AG08395 (cell line): ENCODE measurements at places on chromosomes 1 and 21.

DNA sequence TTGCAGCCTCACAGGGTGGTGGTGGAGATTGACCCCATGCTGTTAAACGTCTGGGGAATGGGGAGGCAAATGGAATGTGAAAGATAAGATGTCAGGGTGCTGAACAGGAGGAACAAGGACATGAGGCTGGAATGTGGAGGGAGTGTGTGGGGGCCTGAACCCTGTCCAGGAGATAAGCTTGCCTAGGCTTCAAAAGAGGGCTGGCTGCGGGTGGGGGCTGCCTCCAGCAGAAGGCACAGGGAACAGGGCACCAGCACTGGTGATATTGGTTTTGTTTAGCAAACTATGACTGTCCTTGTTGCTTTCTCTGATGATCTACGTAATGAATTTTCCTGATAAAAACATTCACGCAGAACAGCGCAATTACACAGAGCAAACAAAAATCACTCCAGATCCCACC lies 52.4 kb upstream of the LRP8 start:
- DNase-seq, result no peak

GRCh38 chr1:17791480-17791879 lies 36.3 kb downstream of the ACTL8 start:
- DNase-seq, result no peak

DNA sequence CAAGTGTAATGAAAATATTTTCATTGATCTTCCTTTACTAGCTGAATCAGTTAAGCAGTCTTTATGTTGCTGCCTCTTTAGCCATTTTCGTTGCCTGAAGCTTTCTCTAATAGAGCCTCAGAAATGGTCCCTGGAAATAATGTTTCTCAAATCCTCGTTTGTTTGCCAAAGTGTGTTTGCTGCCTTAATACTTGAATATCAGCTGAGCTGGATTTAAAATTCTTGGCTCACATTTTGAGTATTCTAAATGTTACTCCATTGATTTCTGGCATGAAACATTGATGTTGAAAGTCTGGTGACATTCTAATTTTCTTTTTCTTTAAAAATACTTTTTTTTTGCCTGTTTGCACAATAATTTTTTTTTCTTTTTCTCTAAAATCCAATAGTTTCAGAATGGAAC lies 84.6 kb upstream of the SERBP1 start:
- DNase-seq, result no peak

GRCh38 chr1:45001011-45001481 lies 10.1 kb downstream of the HECTD3 start:
- no peak for DNase-seq

GRCh38 chr1:54045496-54045895 lies 7.5 kb downstream of the TMEM59 start:
- DNase-seq, result no peak

DNA sequence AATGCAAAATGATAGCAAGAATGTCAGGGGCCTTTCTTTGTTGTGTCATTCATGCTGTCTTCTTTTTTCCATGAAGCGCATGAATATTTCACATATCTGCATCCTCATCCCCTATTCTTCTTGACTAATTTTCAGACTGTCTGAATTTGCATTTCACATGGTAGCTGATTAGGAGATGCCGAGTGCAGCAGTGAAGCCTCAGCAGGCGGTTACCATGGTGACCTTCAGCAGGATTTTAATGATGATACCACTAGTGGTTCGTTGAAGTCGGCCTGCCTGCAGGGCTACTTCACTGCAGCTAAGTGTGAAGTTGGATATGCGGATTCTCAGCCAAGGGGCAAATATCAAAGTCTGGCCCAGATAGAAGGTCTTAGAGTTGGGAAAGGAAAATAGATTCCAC lies 141.8 kb downstream of the NEK7 start:
- no peak for DNase-seq

DNA sequence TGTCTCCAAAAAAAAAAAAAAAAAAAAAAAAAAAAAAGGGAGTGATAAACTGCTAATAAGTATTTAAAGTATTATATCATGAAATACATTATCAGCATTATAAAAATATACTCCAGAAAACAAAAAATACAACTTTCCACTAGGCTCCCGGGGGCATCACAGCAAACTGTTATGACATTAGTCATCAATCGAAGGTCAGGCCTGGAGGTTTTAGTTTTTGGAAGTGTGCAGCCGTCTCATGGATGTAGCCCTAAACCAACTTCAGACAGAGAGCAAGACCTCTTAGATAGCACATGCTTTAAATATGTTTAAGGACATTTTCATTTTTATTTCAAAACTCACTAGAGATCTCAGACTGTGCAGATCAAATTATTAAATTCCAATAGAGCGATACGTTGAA lies 106.3 kb downstream of the RERE start:
- DNase-seq, result no peak

DNA sequence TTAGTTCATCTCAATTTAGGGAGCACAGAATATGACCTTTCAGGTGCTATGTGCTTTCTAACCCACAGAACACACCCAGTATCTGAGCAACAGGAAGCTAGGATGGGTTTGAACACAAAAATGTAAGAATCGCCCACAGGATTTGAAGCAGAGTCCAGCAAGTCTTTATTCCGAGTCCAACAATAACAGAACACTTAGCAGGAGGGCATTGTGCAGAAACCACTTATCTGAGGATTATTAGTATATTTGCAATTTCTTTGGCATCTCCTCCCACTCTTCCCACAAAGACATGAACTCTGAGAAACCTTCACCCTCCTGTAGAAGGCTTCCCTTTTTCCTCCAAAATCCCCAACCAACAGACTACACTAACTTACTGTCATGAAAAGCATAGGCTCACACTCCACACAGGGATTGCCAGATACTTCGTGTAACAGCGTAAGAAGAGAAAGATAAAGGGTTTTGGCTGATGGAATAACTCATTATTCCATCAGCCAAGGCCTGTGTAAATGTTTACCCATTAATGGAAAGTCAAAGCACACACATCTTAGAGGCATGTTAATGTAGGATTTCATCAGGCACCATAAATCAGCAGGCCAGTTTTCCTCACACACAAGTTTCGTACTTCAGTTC lies 16.1 kb downstream of the SIPA1L2 start:
- no peak for DNase-seq

DNA sequence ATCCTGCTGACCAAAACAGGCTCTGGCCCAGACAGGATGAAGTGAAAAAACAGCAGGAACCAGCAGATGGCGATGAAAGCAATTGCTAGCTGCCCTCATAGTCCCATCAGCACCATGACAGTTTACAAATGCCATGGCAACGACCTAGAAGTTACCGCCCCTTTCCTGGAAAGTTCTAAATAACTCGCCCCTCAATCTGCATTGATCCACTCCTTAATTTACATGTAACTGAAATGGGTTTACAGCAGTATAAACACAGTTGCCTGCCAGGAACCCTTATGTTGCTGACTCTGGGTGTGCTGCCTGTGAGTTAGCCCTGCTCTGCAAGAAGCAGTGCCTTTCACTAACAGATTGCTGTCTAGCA lies 65.5 kb upstream of the CR1L start:
- peak; percentile 50 for DNase-seq

- DNase-seq, result no peak
These were observed 167.5 kb downstream of the ZNF281 start for GRCh38 chr1:200242110-200243041.

- DNase-seq, result no peak
These were observed 618.7 kb upstream of the BRINP3 start for GRCh38 chr1:191096405-191096804.

GRCh38 chr1:156283521-156283920 lies 604 bp upstream of the TMEM79 start:
- DNase-seq, result no peak

DNA sequence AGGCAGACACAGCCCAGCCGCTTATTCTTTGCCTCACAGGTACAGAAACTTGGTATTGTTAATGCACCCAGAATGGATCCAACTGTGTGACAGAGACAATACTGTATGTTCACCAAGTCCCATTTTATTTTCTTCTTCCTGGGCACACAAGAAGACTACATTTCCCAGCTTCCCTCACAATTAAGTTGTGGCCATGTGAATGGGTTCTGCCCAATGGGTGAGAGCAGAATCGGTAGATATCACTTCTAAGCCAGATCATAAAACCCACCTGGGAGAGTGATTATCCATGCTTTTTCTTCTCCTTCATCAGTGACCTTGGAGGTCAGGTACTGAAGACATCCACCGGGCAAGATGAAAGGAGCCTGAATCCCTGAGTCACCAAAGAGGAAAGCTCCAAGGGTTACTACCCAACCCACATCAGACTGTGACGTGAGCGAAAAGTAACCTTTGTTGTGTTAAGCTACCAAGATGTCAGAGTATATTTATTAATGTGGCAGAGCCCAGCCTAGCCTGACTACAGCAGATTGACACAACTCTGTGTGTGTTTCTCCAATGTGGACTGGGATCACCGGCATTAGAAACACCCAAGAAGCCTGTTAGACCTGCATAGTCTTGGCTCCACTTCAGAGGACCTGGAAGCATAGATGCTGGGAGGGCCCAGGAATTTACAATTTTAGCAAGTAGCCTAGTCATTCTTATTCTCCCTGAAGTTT lies 79.1 kb upstream of the GRIK3 start:
- no peak for DNase-seq

DNA sequence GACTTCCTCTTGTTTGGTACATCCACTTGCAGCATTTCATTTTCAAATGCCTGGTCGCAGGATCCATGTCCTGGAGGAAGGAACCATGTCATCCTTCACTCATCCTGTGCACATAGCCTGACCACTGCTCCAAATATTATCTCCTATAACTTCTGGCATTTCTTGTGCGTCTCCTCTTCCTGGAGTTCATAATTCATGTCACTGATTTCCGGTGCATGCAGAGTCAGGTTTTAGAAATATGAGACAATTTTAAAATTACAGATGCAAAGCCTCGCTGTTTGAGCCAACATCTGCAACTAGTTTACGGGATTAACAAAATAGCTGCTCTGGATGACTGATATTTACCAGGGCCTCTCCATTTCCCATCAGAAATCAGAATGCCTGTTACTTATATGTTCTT lies 268.1 kb downstream of the DNM3 start:
- DNase-seq, result peak; percentile 39

GRCh38 chr1:74504933-74505512 lies 7.4 kb downstream of the LRRC53 start:
- no peak for DNase-seq

DNA sequence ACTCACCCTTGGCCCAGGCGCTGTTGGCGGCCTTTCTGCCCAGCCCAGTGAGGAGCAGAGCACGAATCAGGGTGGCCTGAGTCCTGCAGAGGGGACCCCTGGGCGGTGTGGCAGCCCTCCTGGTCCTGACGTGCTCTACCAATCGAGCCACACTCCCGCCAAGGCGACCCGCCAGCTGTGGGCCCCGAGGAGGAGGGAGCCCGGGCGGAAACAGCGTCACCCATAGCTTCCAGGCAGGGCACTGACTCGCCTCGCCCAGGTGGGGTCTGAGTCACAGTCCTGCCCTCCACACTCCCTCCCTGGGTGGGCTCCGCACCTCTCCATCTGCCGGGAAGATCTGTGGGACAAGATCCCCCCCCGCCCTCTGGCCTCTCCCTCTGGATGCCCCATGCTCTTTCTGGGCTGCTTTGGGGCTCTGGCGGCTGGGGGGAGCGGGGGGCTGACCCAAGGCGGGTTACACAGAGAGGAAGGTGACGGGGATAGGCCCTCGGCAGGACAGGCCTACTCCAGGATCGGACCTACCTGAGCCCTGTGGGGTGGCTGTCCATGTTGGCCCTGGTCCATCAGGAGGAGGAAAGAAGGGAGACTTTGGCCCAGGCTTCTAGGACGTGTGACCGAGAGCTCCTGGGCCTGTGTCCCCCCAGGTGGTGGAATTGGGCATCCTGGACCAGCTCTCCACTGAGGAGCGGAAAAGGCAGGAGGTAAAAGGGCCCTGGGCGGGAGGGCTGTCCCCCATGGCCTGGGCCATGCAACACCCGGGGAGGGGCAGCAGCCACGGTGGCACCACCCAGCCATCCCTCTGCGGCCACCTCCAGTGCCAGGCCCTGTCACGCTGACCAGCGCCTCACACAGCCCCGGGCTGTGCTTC lies 14.0 kb downstream of the ARHGEF16 start:
- DNase-seq, result no peak

- DNase-seq, result no peak
These were observed 68.5 kb downstream of the SKI start for GRCh38 chr1:2296614-2297013.

- peak; percentile 79 for DNase-seq
These were observed 816 bp downstream of the IL6R start for GRCh38 chr1:154405747-154406571.

- DNase-seq, result peak; percentile 93
These were observed 12.6 kb downstream of the PIGP start for GRCh38 chr21:37060296-37060695.

- DNase-seq, result no peak
These were observed 16.9 kb downstream of the HSD3B2 start for GRCh38 chr1:119431836-119432235.

DNA sequence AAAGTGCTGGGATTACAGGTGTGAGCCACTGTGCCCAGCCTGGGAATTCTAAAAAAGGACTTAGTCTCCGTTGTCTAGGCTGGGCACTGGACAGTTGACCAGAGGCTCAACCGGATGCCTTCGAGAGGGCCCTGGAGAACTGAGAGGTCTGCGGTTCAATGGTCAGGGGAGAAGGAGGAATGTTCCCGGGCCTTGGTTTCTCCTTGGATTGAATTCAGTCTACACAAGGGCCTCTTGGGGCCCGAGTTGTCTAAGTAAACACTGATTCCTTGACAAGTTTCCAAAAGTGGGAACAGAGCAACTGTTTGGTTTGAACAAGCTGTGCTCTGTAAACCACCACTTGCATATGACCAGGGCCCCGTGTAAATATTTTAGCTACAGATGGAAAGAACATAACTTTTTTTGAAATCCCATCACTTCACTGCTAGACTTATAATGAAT lies 29.1 kb upstream of the CAPZB start:
- DNase-seq, result no peak

GRCh38 chr1:24474193-24474592 lies 28.4 kb upstream of the RCAN3 start:
- DNase-seq, result no peak

DNA sequence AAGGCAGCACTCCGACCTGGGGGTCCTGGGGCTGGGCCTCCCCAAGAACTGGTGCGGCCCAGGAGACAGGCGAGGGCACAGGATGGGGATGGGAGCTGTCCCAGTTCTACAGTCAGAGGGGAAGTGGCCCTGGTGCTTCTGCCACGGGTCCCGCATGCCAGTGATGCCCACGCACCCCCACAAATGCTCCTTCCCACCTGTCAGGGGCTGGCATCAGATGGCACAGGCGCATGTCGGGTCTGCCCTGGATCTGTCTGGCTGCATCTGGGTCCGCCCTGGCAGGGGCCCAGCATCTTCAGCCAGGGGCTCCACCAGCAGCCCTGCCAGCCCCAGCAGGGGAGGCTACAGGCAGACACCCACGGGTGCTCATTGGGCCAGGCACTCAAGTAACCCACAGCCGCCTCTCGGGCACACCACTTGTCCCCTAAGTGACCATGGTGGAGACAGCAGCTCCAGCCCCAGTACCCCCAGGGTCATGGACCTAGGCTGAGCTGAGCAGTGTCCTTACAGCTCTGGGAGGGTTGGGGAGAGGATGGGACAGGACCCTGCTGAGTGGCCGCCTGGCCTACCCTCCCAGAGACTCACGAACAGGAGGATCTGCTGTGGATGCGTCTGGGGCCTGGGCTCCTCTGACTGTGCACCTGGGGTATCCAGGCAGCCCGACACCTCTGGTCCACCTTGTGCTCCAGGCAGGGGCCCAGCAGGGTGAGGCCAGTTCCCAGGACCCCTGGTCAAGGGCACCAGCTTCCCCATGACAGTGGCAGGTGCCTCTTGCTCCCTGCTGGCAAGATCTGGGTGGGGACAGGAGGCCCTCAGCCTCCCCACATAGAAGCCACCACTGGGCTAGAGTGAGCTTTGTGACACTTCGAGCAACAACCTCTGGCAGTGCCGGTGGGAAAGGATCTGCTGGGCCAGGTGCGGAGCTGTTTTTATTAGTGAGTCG lies 5.4 kb downstream of the SMIM1 start:
- no peak for DNase-seq
